Tibial nerve (tissue), 4 donors: ENCODE measurements at places on chromosomes 16 and 17.

DNA sequence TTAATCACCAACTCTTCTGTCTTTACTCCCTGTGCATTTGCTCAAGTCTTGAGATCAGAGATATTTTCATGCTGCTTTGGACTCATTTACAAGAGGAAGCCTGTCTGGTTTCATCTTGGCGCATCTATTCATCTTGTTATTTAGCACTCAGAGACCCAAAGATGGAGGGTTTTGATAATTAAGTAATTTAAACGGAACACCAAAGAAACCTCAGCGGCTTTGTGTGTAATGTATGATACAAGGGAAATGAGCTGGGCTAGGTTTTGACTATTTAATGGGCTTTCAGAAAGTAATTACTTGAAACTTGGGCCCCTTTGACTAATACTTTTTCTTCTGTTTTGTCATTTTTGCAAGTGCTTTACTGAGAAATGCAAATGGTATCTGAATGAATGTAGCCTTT is 66.2 kb upstream of the CACNG3 start:
- no peak for DNase-seq

DNA sequence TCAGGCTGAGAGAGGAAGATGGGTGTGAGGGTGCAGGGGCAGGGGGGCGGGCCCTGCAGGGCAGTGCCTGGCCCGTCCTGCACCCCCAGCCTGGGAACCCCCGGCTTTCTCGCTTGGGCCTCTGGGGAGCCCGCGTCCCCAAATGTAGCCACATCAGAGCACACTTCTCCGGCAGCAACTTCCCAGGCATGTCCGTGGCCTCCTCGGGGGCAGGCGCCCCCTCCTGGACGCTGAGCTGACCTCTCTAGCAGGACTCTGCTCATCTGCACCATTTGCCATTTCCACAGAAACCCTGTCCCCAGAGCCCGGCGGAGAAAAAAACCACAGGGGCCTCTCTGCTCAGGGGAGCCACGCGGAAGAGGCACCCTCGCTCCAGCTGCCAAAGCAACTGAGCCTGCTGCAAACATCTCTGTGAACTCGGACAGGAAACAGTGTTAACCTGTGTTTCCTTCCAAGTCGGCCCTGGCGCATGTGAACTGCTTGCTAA is 63.4 kb downstream of the KLHDC4 start:
- DNase-seq = no peak

GRCh38 chr17:73522696-73523095 is 121.5 kb downstream of the SDK2 start:
- DNase-seq = no peak

DNA sequence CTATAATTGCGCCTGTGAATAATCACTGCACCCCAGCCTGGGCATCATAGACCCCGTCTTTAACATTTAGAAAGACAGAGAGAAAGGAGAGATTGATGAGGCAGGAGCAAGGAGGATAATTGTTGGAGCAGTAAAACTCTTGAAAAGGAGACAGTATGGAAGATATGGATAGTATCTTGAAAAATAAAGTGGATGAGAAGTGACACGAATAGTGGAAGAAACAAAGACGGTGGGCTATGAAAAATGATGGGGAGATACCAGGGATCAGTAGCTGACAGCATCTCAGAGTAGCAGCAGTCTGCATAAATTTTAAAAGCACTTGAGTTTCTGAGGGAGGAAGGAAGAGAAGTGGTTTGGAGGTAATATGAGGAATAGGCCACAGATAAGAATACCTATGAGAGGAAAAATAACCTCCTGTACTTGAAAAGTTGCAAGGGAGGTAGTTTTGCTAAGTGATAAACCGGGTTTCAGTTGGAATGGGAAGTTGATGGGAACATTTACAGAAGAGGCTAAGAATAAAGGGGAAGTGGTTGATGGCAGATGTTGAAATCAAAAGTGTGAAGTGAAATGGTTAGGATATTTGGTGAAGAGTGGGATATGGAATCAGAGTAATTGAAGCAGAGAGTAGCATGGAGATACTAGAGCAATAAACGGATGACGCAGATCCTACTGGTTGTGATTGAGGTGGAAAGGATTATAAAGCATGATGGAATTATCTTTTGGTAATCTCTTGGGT is 1.8 kb upstream of the PPM1D start:
- no peak for DNase-seq

DNA sequence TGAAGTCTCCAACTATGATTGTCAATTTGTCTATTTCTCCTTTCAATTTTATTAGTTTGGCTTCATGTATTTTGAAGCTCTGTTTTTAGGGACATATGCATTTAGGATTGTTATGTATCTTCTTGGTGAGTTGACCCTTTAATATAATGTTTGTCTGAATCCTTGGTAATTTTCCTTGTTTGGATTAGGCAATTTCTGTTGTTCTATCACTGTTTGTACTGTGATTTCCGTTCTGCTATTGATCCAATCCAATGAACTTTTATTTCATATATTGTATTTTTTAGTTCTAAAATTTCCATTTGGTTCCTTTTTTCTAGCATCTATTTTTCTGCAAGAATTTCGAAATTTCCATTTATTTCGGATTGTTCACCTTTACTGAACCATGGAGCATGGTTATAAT is 31.0 kb downstream of the RAB11FIP4 start:
- no peak for DNase-seq

- no peak for DNase-seq
These were observed 3.0 kb downstream of the ABHD15 start for GRCh38 chr17:29563816-29564215.
